Kidney tubule cell (primary cell): ENCODE measurements at places on chromosomes 7 and 10.
A peak's percentile ranks its signal among the peaks of the same experiment; 100 is the strongest.

- no peak for DNase-seq
Measured at GRCh38 chr7:157898261-157898660, 561.5 kb downstream of the DNAJB6 start.

DNA sequence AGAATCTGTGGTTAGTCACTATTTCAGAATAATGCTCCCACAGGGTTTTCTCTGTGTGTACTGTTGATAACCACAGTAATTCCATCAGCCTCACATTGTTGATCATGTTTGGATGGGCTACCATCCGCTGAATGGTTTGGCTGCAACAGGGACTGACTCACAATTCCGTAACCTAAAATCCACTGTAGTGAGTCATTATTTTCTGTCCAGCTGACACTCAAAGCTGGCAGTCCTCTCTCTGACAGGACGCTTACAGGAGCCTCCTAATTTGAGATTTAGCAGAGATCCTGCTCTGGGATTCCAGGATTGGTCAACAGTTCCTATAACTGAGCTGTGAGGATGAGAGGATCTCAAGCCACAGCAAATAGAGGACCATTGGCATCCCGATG, 32.7 kb downstream of the VWA2 start:
- peak; percentile 97 for DNase-seq

GRCh38 chr7:44738876-44739665, 9.6 kb upstream of the ZMIZ2 start:
- DNase-seq: no peak

DNA sequence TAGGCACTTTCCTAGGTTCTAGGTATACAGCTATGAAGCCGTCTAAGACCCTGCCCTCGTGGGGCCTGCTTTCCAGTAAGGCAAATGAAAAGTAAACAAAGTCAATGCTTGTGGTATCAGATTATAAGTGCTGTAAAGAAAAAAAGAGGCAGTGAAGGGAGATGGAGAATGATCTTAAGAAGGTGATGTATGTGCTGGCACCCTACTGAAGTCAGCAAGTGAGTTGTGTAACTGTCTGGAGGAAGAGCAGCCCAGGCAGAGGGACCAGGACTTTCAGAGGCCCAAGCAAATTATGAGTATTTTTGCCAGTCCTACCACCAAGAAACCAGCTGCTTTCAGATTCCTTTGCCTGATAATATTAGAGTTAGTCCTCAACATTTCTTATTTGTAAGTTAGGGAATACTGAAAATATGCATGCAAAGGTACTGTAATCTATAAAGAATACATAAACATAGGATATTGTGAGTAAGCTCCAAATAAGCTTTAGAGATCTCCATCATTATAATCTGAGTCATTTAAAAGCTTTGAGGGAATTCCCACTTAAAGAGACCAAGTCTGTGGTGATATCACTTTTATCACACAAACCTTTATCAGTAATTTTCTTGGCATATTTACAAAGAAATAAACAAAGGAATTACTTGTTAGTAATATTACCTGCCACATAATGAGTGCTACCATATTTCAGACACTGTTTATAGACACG, 329.2 kb upstream of the LRGUK start:
- peak; percentile 9 for DNase-seq

GRCh38 chr7:27176524-27176845, 2.4 kb upstream of the HOXA10 start:
- no peak for DNase-seq

- no peak for DNase-seq
Measured at GRCh38 chr7:154423231-154423630, 371.0 kb downstream of the DPP6 start.

- DNase-seq: peak; percentile 93
Measured at GRCh38 chr7:21939136-21939857, 6.4 kb downstream of the CDCA7L start.

- DNase-seq: no peak
Measured at GRCh38 chr10:13636776-13637175, 50.0 kb downstream of the PRPF18 start.

- no peak for DNase-seq
Measured at GRCh38 chr10:110307805-110308204, 3.1 kb upstream of the SMNDC1 start.

DNA sequence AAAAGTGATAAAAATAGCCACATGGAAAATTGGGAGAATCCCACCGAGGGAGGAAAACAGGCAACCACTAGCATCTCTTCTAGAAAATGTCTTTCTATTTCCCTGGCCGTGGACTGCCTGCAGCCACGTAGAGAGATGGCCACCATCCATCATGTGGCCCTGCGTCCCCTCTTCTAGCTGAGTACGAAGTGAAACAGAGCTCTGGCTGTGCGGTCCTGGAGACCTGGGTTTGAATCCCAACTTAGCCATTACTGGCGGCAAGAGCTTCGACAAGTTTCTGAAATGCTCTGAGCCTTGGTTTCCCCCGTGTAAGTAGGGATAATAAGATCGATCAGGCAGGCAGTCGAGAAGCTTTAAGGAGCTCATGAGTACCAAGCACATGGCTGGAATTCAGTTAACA, 32.9 kb downstream of the ZCCHC24 start:
- no peak for DNase-seq

GRCh38 chr10:36351159-36351558, 709.1 kb upstream of the FZD8 start:
- DNase-seq: no peak

GRCh38 chr10:91220954-91221675, 652 bp downstream of the PCGF5 start:
- peak; percentile 39 for DNase-seq

DNA sequence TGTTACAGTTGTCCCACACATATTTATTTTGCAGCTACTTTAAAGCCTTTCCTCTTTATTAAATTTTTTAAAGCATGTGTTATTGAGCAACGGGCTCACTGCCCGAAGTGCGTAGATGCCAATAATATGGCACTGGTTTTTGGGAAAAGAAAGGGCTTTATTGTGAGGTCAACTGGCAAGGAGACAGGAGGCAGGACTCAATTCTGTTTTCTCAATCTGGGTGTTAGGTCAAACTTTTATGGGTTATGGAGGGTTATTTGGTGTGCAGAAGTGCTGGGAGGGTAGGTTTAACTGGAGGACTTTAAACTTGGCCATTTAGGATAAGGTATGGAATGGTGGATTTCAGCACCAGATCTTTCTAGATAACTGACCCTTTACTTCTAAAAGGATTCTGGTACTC, 183.6 kb downstream of the LRRC4 start:
- DNase-seq: no peak

DNA sequence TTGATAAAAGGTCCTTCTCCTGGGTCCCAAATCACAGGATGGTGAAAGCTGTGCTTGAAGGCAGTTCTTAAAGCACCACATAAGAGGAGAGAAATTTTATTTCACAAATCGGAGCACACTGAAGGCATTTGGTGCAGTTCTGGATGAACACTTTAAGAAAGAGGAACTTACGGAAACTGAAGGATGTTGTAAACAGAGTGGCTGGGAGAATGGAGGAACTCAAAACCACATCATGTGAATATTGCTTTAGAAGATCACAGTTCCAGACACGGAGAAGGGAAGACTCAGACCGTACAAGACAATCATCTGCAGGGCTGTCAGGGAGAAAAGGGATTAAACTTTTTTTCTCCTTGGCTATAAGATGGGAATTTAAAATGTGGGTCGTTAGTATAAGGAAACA, 9.0 kb upstream of the GPR141 start:
- no peak for DNase-seq

- peak; percentile 61 for DNase-seq
Measured at GRCh38 chr10:118002581-118002980, 44.2 kb downstream of the RAB11FIP2 start.

DNA sequence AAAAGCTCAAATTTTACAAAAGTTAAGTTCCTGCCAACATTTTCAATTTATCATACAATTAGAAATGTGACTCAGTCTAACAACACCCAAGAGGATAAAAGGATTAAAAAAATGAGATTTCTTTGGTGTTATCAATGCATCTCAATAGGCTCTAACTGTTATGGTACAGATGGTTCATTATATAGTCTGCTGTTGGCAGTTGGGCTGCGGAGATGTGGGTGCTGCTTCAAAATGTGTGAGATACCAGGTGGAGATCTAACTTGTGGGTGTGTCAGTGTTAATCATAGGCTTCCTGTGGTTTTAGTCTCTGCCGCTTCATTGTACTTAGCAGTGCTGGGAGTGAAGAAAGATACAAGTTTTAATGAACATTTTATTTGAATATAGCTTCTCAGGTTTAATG, 231.2 kb downstream of the EXOC4 start:
- DNase-seq: peak; percentile 3

DNA sequence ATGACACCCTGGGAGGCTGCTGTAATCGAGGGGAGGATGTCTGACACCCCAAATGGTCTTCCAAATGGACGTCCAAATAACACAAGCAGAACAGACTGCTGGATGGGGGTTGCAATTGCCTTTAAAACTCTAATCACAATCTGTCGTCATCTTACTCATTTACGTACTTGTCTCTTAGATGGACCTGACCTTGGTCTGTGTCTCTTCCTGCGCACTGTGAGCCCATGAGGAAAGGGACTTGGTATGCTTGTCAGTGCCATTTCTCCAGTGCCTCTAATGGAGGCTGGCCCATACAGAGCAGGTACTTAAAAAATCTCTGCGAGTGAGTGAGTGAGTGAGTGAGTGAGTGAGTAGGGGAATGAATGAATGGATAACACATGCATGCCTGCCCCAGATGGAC, 93.3 kb downstream of the DLG5 start:
- no peak for DNase-seq

- no peak for DNase-seq
Measured at GRCh38 chr7:77606562-77606961, 69.5 kb downstream of the PTPN12 start.

- DNase-seq: no peak
Measured at GRCh38 chr10:124599588-124600050, 138.0 kb downstream of the LHPP start.

DNA sequence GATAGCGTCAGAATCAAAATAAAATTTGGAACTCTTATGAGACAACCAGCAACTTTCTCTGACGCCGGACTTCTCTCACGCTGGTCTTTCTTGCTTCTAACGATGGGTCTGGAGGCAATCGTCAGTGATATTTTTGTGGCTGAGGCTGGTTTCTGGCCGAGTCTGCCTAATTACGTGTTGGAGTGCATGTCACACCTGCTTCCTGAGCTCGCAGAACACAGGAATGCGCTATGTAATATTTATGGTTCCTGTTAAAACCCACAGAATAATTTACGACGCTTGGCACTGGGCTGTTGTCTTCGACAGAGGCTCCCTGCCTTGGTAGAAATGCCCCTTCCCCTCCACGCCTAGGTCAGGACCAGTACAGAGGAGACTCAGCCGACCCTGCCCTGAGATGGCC, 64.9 kb downstream of the NPTX2 start:
- DNase-seq: no peak

DNA sequence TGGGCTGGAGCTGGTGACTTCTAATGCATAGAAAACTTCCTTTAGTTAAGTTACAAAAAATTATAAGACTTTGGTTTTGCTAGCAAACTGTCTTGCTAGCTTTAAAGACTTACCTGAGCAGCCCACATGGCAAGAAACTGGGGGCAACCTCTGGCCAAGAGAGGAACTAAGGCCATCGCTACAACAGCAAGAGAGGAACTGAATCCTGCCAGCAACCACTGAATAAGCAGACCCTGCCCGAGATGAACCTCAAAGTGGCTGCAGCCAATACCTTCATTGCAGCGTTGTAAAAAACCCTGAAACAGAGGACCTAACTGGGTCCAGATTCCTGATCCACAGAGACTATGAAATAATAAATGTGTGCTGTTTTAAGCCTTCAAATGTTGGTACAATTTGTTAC, 54.6 kb upstream of the STARD3NL start:
- no peak for DNase-seq

- no peak for DNase-seq
Measured at GRCh38 chr10:34097682-34098081, 717.4 kb downstream of the PARD3 start.

GRCh38 chr10:75335983-75336382, 65.6 kb downstream of the ZNF503 start:
- no peak for DNase-seq

- DNase-seq: peak; percentile 92
Measured at GRCh38 chr7:134515569-134516468, 11.5 kb upstream of the AKR1B10 start.

DNA sequence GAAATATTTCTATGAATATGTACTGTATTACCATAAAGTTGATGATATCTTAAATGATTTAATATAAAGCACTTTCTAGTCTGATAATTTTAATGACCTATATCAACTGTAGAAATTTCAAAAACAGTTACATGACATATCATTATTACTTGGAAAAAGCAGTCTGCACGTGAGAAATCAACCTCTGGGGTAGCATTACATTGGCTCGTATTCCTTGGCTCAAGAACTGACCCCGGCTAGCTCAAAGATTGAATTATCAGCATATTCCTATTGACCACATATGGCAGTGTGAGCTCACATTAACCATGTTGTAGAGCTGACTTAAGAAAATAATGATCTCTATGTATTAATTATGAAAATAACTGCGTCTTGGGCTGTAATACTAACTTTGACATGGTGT, 139.3 kb downstream of the PTN start:
- DNase-seq: no peak

- DNase-seq: no peak
Measured at GRCh38 chr10:68787813-68788212, 39.5 kb upstream of the STOX1 start.

- no peak for DNase-seq
Measured at GRCh38 chr7:90563286-90563685, 32.8 kb upstream of the CDK14 start.

DNA sequence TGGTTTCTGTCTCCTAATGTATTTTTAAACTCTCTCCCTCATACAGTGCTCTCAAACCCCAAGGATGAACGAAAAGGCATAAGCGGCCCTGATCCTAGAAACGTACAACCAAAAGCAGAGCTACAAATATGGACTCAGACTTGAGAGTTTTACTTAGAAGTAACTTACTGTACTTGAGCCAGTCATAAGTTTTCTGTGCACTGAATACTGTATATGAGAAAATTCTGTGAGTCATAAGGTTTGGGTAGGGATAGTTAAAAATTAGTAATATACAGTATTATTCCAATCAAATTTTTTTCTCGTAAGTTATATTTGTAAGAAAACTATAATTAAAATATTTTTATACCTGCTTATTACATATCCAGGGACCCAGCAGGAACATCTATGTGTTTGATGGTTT, 5.9 kb upstream of the ASL start:
- no peak for DNase-seq

DNA sequence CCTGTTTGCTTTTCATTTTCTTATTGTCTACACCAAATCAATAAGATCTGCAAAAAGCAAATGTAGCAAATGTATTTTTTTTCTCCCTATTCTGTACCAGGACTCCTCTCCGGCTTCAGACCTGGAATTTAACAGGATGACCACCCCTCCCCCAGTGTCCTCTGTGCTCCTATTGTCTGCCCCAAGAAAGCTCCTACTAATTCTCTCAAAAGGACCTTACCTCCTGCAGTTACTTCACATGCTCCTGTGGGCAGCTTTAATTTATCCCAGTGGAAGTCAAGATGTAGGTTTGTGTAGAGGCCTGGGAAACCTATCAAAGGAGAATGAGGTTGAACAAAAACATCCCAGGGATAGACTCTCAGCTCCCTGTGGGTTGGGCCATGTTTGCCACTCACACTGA, 31.3 kb downstream of the PLXNA4 start:
- DNase-seq: no peak
